ENCODE measurements at places on chromosomes 6 and 20.
A peak's percentile ranks its signal among the peaks of the same experiment; 100 is the strongest.

- DNase-seq: no peak
Observed at GRCh38 chr20:24059174-24059573, 70.6 kb upstream of the GGTLC1 start.

DNA sequence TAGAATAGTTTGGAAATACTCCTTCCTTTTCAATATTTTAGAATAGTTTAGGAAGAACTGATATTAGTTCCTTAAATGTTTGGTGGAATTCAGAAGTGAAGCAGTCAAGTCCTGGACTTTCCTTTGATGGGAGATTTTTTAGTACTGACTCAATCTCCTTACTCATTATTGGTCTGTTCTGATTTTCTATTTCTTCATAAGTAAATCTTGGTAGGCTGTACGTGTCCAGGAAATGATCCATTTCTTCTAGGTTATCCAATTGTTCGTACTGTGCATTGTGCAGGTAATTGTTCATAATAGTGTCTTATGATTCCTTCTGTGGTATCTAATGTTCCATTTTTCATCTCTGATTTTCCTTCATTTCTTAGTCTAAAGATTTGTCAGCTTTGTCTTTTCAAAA is 138.9 kb downstream of the SYCP2 start:
- no peak for DNase-seq

- no peak for DNase-seq
Observed at GRCh38 chr6:29675561-29675960, 5.4 kb downstream of the ZFP57 start.

DNA sequence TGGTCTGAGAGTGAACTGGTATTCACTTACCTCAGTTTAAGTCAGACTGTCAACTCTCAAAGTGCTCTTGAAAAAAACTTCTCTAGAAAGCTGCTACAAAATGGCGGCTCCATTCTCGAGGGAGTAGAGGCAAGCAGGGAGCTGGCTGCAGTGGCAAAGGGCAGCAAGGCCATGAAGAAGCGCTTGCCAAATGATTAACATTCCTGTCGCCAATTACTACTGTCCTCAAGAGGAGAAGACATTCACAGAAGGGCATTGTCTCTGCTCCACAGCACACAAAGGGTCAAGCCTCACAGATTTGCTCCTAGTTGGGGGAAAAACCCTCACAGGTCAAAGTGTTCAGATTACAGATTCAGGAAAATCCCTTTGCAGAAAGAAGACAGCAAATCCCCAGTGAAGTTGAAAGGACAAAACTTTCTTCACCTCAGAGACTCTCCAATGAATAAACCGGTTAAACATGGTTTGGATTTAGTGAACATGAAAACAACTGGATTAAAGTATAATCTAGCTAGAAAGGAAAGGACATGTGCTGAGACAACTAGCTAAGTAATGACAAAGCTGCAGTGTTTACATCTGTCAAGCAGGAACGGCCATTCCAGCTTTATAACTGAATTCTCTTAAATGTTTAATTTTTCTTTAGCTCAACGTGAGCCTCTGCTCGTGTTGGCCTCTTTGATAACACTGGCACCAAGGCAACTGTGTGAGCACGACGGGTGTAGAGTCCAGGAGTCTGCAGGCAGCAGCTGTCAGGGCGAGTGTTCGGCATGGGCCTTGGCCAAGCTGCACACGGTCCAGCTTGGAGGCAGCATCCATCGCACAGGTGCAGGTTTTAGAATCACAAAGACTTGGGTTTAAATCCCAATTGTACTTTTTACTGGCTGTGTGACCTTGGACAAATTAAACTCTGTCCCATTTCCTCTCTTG is 37.6 kb downstream of the NR2E1 start:
- no peak for DNase-seq

DNA sequence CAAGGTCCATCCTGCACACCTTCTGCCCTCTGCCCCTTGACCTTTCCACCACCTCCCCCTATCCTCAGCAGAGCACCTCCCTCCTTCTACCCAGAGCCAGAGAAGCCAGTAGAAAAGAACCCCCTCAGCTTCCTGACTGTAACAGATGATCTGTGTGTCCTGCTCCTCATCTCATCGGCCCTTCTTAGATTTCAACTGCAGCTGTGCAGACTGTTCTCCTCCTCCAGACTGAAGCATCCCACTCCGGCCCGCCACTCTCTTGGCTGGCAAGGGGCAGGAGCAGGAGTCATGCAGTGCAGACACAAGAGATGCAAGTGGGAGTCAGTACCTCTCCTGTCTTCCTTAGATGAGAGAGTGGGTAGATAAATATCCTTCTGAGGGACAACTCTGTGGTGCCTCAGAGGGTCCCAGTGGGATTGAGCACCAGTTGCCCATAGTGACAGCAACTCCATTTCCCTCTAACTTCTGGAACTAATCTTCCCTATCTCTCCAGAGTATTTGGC is 163.5 kb upstream of the MLN start:
- DNase-seq: no peak

DNA sequence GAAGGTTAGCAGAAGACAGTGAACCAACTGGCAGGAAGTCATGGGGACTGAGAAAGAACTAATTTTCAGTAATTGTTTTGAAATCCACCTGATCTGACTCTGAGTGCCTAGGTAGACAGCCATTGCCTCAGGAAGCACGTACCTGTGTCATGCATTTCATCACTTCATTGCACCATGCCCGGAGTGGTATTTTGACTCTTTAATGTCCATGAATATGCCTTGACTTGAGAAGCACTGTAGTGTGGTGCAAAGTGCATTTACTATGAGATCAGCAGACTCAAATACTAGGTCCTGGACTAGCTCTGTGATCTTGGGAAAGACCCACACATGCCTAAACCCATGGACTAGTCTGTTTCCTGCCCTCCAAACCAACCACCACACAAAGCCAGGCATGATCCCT is 370.9 kb upstream of the MARCKS start:
- DNase-seq: no peak

DNA sequence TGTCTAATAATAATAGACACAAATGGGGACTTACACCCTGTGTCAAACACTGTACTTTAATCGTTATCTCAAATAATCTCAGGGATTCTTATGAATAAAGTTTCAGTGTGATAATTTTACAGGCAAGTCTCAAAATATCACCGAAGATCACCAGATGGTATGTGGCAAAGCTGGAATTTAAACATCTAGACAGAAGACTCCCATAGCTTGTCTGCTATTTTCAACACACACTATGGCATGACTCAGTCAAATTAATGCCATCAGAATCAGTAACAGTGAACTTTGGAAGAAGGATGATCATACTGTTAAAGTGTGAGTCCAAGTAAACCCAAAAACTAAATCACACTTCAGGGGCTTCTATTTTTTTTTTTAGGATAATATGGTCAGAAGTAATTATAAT is 867.6 kb upstream of the FLRT3 start:
- no peak for DNase-seq

- no peak for DNase-seq
Observed at GRCh38 chr20:35404614-35405259, 7.0 kb downstream of the UQCC1 start.

- DNase-seq: peak; percentile 73
Observed at GRCh38 chr6:164097551-164098398, 683.3 kb downstream of the QKI start.

- DNase-seq: no peak
Observed at GRCh38 chr20:38833154-38833856, 27.8 kb downstream of the PPP1R16B start.

DNA sequence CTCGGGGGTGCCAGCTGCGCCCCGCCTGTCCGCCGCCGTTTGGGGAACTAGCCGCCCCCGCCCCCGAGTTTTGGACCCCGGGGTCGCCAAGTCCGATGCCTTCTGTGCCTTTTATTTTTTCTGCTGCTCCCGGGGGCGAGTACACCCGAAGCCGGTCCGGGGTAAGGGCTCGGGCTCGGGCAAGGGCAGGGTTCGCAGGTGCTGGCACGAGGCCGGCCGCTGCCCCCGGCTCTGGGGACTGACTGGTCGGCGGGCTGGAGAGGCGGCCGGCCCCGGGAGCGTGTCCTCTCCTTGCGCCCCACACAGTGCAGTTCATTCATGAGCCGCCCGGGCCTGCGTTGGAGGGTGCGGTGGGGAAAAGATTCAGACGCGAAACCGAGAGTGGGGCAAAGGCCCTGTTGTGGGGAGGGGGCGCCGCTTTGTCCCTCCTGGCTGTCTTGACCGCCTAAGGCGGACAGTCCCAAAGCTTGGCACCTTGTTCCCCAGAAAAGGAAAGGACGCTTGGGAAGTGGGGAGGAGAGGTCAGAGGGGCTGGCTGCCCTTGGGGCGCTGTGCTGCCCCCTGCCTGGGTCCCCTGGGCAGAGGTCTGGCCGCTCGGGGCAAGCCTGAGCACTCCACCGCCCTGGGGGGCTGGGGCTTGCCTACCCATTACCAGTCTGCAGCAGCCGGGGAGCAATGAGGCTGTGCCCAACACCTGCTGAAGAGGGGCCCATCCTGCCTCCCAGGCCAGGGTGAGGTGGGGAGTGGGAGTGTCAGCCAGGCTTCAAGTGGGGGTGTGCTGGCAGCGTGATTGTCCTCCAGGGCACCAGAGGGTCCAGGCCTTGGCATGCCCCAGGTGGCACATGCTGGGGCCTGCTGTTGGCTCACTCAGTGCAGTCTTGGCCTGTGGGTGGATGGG is 915 bp downstream of the TMEM63B start:
- peak; percentile 58 for DNase-seq

DNA sequence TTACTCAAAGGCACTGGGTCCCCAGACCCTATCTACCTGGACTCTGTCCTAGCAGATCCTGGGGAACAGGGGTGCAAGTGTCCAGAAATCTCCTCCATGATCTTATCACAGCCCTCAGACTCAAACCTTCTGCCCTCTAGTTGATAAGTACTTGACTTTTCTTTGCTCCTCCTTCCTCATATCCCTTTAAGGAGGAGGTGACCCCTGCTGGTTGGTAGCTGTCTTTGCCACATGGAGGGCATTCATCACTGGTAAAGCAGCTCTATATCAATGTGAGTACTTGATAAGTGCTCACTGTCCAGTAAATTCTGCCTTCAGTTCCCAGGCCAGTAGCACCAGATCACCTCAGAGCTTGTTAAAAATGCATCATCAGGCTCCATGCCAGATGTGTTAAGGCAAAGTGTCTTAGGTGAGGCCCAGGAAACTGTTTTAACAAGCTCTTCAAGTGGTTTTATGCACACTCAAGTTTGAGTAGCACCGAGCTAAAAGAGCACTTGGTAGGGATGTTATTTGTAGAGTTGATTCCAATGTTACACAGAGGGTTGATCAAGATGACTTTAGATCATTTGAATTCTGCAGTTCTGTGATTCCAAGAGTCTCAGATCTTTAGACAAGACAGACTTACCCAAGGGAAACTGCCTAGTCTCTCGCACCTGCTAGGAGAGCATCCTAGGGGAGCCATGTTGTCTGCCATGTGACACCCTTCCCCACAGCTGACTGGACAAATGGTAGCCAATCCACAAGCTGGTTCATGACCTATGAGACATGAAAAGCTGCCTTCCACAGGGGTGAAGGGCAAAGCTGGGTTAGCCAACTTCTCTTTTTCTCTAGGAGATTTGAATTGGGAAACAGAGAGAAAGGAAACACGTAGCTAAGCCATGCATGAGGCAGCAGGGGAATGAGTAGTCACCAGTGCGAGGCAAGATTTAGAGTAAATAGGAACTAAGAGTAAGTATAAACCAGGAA is 18.6 kb downstream of the TREML2 start:
- DNase-seq: peak; percentile 63

DNA sequence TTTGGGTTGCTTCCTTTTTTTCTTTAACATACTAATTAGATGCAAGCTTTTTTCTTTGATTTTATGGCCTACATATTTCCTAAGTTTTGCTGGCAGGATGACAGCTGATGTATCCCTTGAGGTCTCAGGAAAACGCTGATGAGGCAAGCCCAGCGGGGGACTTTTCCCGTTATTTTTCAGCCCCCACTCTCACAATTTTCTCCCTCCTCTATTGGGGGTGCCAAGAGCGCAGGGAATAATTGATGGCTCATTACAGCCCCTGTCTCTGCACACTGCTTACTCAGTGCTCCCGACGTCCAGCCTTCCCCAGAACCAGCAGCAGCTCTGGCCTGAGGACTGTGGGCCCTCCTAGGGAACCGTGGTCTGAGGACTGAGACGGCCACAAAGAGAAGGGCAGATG is 38.6 kb upstream of the VSTM2L start:
- DNase-seq: no peak

- no peak for DNase-seq
Observed at GRCh38 chr20:24668384-24668702, 198.9 kb downstream of the SYNDIG1 start.

GRCh38 chr6:9675122-9675521 is 739.8 kb downstream of the TFAP2A start:
- DNase-seq: no peak

GRCh38 chr20:61727761-61728160 is 337.9 kb downstream of the TAF4 start:
- DNase-seq: no peak

DNA sequence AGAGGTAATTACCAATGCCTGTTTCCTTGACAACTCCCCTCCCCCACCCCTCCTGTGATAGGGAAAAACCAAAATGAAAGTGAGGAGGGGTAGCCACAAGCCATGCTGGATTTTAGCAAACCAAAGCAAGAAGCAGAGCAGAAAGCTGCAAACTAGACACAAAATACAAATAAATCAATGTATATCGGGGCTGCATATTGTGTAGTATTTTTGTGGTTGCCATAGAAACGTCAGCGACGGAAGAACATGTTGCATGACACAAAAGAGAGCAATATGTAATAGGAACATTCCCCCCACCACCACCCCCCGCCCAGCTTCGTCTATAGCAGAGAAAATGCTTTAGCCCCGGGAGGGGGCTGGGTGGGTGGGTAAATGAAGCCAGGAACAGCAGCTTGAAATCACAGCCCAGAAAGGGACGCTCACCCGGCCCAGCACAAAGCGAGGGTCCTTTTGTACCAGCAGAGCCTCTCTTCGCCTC is 548 bp downstream of the AGPAT4 start:
- peak; percentile 78 for DNase-seq

- DNase-seq: no peak
Observed at GRCh38 chr20:22861231-22861980, 173.7 kb upstream of the SSTR4 start.

DNA sequence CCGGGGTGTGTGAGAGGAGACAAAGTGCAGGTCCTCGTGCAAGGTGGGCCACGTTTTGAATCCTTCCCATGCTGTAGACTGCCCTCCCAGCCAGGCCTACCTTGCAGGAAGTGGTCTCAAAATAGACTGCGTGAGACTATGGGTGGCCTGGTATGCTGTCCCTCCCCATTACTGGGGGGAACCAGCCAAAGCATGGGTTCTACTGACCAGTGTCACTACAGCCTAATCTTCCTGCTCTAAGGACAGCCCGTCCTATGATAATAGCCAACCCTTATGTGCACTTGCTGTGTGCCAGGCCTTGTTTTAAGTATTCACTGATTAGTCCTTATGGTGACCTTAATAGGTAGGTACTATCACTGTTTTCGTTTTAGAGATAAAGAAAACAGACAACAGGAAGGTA is 38.0 kb downstream of the FOXP4 start:
- DNase-seq: no peak

- no peak for DNase-seq
Observed at GRCh38 chr20:3109350-3110302, 25.1 kb upstream of the AVP start.

GRCh38 chr6:46808806-46809205 is 15.6 kb downstream of the MEP1A start:
- DNase-seq: no peak
